ENCODE measurements at places on chromosomes 12 and 14.

DNA sequence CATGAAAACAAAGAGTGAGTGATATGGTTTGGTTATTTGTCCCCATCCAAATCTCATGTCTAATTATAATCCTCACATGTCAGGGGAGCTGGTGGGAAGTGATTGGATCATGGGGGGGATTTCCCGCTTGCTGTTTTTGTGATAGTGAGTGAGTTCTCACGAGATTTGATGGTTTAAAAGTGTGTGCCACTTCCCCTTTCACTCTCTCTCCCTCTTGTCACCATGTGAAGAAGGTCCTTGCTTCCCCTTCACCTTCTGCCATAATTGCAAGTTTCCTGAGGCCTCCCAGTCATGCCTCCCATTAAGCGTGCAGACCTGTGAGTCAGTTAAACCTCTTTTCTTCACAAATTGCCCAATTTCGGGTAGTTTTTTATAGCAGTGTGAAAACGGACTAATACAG lies 2.1 kb upstream of the ATXN7L3B start:
- DNase-seq: no peak

GRCh38 chr14:52112336-52113018 lies 43.6 kb upstream of the NID2 start:
- DNase-seq: no peak

DNA sequence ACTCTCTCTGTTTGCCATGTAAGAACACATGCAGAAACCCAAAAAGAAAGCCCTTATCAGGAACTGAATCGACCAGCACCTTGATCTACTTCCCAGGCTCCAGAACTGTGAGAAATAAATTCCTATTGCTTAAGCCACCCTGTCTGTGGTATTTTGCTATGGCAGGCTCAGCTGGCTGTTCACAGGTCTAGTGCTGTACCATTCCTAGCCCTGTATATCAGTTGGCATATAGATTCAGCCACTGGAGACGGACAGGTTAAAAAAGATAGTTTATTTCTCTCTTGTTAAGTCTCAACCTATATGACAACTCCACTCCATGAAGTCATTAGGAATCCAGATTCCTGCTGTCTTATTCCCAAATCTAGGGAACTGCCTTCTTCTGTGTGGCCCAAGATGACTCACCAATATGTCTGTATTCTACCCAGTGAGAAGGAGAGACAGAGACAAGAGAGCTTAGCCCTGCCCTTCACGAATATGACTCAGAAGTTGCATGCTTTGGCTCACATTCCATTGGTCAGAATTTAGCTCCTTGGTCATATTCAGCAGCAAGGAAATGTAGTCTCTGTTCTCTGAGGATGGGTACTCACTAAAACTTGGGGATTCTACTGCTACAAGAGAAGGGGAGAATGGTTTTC lies 57.0 kb downstream of the PLEKHG7 start:
- DNase-seq: peak; percentile 7

GRCh38 chr12:114355389-114356088 lies 50.4 kb downstream of the TBX5 start:
- no peak for DNase-seq

GRCh38 chr14:87109271-87109670 lies 883.7 kb downstream of the GALC start:
- DNase-seq: no peak

GRCh38 chr14:85580536-85581140 lies 50.7 kb downstream of the FLRT2 start:
- no peak for DNase-seq

DNA sequence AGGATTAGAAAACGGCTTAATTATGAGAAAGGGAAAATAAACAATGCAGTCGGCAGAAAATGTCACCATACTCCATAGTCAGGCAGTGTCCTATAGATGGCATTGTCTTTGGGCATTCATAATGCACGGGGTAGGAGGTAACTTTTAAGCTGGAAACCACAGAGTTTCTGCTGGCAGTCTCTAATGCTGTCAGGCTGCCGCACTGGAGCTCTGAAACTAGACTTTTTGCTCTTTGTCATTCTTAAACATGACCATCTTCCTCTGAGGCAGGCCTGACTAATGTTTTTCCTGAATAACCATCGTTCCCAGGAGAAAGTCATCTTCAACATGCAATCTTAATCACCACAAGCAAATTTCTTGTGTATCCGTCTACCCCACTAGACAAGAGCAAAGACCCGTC lies 108.8 kb downstream of the ETNK1 start:
- no peak for DNase-seq

DNA sequence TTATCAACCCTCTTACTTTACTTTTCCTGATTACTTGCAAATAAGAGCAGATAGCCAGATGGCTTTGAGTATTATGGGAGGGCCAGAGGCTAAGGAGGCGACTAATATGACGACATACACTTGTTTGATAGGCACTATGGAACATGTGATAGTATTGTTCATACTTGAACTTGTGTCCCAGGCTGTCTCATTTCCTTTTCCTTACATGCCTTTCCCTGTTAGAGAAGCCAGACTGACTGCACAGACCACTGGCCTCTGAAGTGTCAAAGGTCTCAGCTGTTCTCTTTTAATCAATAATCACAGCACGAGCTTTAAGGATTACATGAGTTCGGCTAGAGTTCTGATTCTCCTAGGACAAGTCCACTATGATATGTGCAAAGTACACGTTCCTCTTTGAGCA lies 326.0 kb downstream of the PRKD1 start:
- no peak for DNase-seq

DNA sequence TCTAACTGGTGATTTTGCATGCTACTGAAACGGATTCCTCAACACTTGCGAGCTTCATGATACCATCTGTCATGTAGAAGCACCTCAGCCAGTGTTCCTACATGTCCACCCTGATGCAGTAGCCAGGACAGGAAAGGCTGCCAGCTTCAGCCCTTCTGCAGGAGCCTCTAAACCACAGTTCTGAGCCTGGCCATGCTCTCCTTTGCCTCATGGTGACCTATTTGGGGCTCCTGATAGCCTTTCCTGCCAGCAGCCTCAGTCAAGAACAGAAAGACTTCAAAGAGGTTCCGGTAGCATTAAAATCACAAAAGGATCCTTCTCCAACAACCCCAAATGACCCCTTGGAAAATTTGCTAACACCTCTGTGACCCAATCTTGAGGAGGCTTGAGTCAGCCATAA lies 96.0 kb downstream of the CNTN1 start:
- no peak for DNase-seq

DNA sequence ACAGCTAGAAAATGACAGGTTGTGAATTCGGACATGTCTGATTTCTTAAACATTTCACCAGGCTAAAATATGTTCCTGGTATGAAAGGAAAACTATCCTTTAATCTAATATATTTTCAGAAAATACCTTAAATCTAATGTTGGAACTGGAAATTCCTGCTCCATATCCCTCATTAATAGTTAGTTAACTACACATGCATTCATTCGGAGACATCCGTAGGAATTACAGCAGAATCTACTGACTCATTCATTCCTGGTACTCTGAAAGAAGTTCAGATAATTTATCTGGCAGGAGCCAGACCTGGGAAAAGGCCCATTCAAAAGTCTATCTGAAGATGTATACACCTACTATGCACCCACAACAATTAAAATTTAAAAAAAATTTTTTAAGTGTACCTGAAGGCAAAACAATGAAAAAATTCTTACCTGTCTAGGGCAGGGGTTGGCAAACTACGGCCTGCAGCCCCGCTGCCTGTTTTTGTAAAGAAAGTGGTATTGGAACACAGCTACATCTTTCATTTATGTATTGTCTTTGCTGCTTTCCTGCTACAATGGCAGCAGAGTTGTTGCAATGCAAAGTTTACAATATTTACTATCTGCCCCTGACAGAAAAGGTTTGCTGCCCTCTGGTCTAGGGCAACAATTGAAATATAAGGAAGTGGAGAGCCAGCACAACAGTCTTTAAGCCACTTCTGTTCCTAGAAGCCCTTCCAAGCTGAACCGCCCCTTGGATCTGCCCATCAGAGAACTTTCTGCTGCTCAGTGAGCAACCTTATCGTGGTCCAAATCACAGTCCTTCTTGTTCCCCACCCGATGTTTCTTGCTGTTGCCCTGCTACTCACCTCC lies 17.9 kb upstream of the NFYB start:
- DNase-seq: no peak

DNA sequence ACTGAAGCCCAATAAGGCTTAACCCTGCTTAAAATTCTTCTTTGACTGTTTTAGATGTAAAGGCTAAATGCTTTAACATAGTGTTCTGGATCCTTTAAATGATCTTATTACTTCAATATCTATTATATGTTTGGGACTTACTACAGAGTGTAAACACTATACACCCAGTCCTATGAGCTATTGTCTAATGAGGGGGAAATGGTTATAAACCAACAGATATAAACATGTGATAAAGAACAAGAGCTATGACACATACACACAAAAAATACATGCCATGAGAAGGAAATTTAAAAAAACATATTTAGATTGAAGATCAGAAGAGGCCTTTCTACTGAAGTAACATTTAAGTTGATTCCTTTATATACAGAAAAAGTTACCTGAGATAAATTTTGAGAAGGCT lies 505.1 kb downstream of the FOXG1 start:
- no peak for DNase-seq
